ENCODE measurements at places on chromosomes 6 and 20. TPM values are rescaled to one million over a fixed set of nuclear protein-coding genes. Genes with fewer than 3 reads are reported as not detected.

The CCND3 gene
- 33.8 TPM for total RNA-seq

The CFAP61 gene
- not detected for total RNA-seq

The BMP2 gene
- total RNA-seq, result 2.0 TPM

The MMP24 gene
- total RNA-seq, result 0.12 TPM

DNA sequence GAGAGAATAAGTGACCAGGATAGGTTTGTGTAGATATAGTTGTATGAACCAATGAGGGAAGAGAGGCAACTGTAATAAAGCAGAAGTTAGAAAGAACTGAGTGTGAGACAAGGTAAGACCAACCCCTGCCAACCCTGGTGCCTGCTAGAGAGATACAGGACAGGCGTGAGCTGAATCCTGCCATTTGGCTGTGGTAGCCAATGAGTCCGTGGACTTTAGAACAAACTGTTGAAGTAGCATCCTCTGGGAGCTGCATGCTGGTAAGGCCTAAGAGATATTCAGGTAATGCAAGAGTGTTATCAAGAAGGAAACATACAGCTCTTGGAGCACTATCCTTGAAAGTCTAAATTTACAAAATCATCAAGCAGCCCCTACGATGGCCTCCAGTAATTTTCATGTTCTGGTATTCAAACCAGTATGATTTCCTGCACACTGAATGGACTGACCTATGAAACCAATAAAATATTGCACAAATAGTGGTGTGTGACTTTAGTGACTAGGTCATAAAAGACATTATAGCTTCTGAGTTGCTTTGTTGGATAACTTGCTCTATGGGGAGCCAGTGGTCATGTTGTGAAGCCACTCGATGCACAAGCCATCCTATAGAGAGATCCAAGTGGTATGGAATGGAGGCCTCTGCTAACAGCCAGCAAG is 24.0 kb downstream of the BTBD3 start:
- no peak for DNase-seq

GRCh38 chr20:54914995-54915394 is 439.6 kb downstream of the DOK5 start:
- no peak for DNase-seq

DNA sequence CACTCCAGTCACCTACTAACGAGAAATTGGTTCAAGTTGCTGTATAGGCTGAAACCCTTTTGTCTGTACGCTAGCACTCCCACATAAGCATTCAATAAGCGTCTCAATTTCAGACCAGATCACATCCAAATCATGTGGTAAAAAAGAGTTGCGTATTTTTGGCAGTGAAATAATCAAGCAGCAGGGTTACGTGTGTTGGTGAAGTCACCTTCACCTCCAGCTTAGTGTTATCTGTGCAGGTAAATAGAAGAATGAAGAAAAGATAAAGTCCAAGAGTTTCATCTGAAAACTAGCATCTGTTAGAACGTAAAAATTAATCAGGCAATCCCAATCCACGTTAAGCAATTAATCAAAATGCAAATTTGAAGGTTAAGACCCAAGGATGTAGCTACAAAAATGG is 11.3 kb downstream of the SSR1 start:
- DNase-seq, result no peak

- no peak for DNase-seq
Observed at GRCh38 chr20:31540406-31540805, 26.2 kb downstream of the HM13 start.

DNA sequence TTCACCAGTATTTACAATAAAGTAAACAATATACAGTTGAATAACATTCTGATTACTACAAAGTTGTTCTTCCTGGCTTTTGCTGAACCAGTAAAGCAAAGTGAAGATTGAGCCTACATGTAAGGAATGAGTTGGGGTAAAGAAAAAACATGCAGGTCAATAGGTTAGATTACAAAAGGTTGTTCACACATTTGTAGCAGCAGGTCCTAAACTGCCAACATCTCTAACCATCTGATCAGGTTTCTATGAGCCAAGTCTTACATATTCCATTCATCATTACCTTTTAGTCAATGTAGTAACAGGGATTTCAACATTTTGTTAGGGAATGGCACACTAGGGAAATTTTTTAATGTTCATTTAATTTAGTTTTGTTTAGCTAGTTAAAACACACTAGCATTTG is 9.3 kb upstream of the CALHM6 start:
- DNase-seq, result peak; percentile 34

DNA sequence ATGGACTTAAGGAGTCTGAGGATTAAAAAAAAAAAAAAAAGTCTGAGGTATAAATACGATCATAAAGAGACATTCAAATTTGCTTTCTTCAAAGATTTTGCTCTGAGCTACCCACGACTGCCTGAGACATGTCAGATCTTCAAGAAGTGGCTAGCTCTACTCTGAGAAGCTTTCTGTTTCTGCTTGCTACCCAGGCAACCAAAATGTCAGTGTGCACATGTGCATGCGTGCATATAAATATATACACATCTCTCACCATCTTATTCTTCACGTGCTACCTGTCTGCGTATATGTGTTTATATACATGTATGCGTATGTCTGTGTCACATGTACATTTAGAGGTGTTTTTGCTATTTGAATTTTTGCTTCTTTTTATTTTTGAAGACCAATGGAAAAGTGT is 299.6 kb upstream of the STXBP5 start:
- DNase-seq, result no peak

- no peak for DNase-seq
Observed at GRCh38 chr20:45509091-45509490, 6.3 kb downstream of the SPINT3 start.

DNA sequence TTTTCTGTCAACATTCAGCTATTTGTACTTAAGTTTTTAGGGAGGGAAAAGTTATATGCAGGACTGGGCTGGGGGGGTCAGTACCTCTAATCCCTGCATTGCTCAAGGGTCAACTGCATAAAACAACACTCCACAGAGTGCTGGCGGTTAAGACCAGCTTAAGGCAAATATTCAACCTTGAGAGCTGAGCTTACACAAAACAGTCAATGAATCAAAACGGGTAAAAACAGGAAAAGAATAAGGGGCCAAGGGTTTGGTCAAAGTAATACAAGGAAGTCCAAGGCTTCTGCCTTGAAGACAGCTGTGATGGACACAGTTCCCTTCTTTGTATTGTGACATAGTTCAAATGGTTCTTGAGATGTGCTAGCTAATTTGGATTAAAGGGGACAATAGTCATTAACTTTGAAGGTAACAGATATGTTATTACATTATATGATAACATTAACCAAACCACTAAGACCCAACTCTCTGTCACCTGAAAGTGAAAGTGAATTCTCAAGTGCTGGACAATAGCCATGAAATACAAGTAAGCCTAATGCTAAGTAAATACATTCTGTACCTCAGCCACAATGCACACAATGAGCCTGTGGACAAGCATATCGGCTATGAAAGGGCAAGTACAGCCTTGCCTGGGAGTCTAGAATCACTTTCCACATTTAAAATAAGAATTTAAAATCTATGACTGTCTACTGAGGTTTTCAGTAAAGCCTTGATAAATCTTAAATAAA is 106.8 kb downstream of the PDE10A start:
- no peak for DNase-seq

DNA sequence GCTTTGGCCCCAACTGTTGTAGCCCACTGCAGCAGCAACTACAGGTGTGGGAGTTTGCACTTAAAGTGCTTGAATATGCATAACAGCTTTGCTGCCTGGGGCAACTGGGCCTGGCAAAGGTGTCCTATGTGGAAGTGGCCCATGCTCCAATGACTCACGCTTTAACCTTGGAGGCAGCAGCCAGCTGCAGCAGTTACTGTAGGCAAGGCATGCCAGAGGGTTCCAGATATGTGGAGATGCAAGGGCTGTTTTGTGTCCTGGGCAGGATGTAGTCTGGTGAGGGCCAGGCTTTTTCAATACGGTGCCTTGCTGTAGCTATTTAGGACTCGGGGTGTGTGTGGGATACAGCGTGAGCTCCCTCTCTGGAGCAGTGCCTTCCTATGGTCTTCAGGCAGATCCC is 150.3 kb downstream of the NKAIN2 start:
- peak; percentile 2 for DNase-seq

DNA sequence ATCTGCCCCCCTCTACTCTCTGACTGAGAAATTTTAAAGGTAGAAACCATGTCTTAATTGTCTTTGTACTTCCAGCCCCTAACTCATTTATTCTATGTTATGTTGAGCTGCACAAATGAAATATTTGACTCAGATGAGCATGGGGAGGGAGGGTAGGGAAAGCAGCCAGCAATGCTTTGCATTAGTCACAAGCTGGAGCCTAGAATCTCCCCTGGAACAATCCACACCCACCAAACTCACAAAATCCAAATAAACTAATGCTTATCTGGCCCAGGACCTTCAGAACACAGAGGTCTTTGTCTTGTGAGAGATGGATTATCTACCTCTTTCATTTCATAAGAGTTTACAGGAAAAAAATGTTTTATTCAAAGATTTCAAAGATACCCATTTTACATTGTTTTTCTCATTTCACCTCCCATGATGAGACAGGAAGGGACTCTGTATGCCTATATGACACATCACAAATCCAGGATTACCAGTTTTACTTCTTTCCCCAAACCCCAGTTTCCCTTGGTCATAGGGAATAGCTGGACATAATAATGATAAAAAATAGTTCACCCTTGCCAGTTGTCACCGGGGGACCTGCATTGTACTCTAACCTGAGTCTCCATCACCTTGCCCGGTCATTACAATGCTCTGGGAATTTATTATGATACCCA is 466.9 kb downstream of the KIF16B start:
- DNase-seq, result peak; percentile 64

All from mammary epithelial cell (primary cell).